ENCODE measurements at places on chromosomes 4 and X.

DNA sequence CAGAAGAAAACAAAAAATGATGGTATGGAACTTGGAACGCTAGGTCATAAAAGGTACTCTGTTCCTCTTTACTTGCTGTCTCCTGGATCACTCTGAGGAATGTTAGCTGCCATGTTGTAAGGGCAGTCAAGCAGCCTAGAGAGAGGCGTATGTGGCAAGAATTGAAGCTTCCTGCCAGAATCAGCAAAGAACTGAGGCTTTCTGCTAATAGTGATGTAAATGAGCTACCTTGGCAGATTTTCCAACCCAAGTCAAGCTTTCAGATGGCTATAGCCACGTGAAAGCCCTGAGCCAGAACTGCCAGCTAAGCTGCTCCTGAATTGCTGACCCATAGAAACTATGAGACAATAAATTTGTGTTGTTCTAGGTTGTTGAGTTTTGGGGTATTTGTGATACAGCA is 38.7 kb downstream of the AASDH start:
- DNase-seq: no peak

GRCh38 chrX:10015723-10016518 is 48.8 kb downstream of the CLDN34 start:
- DNase-seq: peak; percentile 45

DNA sequence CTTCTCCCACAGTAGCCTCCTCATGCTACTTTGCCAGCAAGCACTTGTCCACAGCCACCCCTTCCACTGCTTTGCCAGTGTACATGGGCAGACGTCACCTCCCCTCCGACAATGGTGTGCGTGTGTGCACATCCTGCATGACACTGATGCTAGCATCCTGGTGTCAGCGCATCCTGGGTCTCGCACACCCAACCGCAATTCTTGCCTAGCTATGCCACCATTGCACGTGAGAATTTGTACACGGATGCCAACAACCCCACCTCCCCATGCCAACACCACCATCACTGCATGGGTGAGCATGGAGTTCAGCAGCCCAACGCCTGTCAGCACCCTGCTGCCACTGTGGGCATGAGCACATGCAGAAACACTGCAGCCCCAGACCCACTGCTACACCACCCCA is 550.0 kb downstream of the STPG2 start:
- no peak for DNase-seq

- DNase-seq: no peak
Observed at GRCh38 chr4:33882246-33882990, 2361.9 kb downstream of the ARAP2 start.

DNA sequence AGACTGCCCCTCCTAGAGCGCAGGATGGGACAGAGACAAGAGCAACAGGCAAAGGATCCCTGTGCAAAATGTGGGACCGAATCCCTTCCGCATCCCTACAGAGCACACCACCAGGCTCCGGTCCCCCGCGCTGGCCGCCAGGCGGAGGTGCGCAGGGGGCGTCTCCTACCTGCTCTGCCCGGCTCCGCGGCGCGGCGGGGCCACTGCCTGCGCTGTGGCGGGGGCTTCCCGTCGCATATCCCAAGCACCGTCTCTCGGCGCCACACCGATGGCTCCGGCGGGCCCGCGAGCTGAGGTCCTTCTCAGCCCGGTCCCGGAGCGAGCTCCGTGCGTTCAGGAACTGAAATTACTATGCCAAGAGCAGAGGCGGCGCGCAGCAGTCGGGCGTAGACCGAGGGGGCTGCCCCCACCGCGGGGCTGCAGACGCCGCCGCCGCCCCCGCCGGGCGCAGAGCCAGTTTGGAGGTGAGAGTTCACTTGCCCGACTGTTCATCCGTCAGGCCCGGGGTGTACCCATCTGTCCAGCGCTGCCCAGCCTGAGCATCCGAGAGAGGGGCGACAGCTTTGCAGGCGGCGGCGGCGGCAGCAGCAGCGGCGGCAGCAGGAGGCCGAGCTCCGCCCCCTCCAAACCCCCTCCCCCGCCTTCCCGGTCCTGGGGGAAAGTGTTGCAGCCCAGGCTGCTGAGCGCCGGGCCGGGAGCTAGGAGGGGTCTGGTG is at the start of gene GPRIN3:
TSS of gene GPRIN3 (minus strand) at position 355 of the 715 bp plus-strand sequence. CDS start 57,690 bp downstream, outside the sequence.
- peak; percentile 44 for DNase-seq

DNA sequence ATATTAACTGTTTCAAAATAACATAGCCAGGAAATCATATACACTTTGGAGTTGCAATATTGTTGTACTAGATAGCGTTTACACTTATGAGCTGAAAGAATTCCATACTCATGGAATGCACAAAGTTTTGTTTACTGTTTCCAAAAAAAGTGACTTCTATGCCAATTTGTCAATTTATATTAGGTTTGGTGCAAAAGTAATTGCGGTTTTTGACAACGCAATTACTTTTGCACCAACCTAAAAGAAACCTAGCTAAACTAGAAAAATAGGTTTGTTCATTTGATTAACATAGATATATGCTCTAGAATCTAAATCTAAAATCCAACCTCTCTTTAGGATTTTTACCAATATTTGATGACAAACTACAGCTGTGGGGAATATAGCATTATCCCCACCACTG is 15.2 kb downstream of the RXFP1 start:
- DNase-seq: no peak

DNA sequence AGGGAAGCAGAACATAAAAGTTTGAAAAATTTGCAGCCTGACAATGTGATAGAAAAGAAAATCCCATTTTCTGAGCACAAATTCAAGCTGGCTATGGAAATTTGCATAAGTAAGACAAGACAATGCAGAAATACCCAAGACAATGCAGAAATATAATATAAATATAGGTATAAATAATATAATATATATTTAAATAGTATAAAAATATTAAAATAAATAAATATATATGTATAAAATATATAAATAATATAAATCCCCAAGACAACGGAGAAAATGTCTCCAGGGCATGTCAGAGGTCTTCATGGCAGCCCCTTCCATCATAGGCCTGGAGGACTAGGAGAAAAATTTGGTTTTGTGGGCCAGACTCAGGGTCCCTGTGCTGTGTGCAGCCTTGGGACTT is 125.0 kb upstream of the AADAT start:
- DNase-seq: no peak

- DNase-seq: no peak
Observed at GRCh38 chr4:113232194-113232593, 182.7 kb downstream of the ANK2 start.

- DNase-seq: no peak
Observed at GRCh38 chrX:133306316-133306715, 88.2 kb upstream of the TFDP3 start.

DNA sequence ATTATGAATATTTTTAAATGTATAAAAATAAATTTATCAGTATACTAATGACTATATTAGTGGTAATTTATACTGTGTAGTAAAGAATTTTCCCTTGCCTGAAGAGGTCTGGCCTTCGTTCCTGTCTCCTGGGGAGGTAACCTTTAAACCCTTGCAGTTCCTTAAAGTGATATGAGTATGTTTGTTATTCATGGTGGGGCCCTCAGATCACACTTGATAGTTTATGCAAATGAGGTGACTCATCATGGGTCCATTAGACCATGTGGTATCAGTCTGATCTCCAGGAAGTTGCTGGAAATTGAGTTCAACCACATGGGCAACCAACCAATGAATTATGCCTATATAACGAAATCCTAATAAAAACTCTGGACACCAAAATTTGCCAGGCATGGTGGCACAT is 904.1 kb downstream of the RPA4 start:
- DNase-seq: no peak

DNA sequence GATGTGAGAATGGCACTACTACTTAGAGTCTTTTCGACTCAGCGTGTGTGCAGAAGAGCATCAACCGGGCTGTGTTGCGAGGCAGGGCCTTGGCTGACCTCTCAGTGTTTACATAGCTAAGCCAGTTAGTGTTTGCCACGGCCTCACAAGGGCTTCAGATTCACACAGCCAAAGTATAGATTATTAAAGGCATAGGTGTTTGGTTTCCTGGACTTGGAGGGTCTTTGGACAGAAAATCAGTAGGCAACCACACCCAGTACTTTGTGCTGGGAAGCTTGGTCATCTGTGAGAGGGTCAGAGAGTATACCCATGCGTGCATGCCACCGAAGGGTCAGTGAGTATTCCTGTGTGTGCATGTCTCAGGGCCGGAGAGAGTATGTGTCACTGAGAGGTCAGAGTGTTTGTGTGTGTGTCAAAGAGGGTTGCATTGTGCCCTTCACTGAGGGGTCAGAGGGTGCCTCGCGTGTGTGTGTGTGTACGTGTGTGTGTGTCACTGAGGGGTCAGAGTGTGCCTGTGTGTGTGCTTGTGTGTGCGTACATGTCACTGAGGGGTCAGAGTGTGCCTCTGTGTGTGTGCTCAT is 69.7 kb upstream of the MSANTD1 start:
- DNase-seq: no peak
